Neural progenitor cell (in vitro differentiated cells): ENCODE measurements at places on chromosomes 2 and 18. TPM values are rescaled to one million over a fixed set of nuclear protein-coding genes. Genes with fewer than 3 reads are reported as not detected.

DNA sequence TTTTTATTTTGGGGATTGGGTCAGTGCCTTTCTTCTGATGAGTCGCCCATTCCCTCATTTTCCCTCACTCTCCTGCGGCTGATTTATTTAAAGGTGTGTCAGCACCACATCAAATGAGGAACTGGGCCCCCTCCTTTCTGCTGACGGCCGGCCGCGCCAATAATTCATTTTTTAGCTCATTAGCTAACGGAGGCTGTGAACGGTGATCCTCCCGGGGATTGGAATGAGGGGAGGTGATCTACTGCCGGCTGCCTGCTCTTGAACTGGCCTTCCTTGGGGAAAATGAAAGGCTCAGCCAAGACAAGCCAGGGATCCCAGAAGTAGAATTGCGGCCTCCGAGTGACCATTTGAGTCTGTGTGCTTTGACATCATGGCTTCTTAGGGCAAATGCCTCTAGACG lies 54.2 kb downstream of the GBX2 start:
- no peak for DNase-seq

Gene TUBA4B
- not detected in 2 replicates for total RNA-seq

Gene PJVK
- 3.0 and 4.4 TPM in 2 replicates for total RNA-seq

Gene FAM124B
- total RNA-seq: 0.15 TPM in 1 of 2 replicates, not detected in the other

- no peak for DNase-seq
Measured at GRCh38 chr2:105872142-105872728, 127.5 kb downstream of the NCK2 start.

- DNase-seq: no peak
Measured at GRCh38 chr18:60905699-60906098, 427.5 kb upstream of the CDH20 start.

DNA sequence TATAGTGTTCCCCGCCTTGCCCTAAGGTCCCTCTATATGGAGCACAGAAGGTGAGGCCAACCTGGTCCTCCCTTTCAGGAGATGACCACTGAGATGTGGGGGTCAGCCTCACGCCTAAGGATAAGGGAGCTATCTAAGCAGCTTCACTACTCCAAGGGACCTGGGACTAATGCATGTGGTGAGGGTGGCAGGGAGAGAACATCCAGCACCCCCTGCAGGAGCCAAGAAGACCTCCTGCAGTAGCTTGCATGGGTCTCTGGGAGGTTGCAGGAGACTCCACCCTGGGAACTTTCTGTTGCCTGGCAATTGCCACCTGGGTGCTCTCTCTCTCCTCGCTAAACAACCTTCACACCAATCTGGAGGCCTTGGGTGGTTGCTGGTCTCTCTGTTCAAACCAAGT lies 93.0 kb upstream of the KLHL29 start:
- DNase-seq: no peak
